ENCODE measurements at places on chromosomes 12 and 14.

DNA sequence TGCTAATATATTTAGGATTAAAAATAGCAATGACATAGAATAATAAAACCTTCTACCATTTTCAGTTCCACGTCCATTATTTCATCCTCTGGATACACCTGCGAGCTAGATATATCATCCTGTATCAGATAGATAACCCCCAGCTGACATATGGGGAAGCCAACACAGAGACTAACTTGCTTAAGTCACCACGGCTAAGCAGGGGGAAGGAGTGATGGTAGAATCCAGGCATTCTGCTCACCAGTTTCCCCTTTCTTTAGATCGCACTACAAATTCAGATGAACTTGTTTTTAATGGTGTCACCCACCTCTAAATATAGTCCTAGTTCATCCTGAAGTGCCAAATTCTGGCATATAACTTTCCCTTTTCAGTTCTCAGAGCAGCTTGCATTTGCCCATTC, 110.1 kb downstream of the TXNDC16 start:
- no peak for DNase-seq

DNA sequence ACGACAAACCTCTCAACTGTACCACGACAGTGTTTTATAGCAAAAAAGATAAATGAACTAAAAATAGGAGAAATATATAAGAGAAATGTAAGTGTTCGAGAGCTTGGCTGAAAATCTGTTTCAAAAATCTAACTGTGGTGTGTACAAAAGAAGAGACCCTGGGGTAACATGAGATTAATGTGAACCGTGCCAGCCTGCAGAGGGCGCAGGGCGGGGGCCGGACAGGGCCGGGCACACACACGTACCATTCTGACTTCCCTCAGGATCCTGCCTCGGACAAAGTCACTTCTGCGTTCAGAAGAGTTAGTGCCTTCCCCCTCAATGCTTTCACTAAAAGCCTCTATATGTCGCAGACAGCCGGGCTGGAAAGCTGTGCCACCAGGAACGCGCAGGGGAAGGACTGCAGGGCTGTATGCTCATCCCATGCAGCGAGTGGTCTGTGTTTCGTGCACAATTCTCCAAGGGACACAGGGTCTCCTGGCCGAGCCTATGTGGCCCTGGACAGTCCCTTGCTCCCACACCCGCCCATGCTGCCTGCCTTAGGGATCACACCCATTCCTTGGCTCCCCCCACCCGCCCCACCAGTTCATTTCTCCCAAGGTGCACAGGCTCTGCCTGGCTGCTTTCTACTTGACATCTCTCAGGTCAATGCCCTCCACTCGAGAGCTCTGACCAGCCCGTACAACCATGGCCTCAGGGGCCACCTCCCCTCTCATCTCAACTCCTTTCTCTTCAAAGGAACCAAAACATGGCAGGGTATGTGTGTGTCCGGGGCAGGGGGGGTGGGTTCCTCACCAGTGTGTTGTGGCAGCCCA, 8.5 kb downstream of the CDCA4 start:
- DNase-seq: no peak

DNA sequence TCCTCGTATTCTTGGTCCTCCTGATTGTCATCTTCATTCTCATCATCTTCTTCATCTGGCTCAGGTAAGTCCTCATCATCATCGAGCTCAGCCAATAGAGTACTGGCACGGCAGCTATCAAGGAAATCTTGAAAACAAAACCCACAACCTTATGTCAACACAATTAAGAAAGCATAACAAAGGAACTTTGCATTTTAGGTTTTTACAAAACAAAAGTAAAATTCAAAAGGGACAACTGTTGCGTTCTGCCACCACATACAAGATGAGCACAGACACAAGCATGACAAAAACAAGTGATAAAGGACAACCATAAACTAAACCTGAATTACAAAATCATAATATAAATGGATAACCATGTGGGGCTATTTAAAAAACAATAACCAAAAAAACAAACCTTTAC, 84.7 kb downstream of the HECTD1 start:
- DNase-seq: no peak

DNA sequence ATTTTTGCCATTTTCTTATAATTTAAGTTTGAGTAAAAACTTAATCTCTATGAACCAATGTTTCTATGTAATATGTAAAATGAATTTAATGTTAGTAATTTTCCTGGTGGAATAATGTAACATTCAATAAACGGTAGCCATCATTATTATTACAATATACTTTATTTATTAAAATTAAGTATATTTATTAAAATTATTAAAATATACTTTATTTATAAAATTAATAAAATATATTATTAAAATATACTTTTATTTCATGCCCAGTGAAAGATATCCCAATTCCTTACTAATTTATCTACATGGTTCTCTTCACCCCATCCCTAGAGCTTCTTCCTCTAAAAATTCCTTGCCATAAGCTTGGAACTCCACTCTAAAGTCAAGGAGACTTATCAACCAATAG, 2.5 kb downstream of the CAPS2 start:
- no peak for DNase-seq

GRCh38 chr12:116346741-116347140, 69.2 kb upstream of the MED13L start:
- no peak for DNase-seq

DNA sequence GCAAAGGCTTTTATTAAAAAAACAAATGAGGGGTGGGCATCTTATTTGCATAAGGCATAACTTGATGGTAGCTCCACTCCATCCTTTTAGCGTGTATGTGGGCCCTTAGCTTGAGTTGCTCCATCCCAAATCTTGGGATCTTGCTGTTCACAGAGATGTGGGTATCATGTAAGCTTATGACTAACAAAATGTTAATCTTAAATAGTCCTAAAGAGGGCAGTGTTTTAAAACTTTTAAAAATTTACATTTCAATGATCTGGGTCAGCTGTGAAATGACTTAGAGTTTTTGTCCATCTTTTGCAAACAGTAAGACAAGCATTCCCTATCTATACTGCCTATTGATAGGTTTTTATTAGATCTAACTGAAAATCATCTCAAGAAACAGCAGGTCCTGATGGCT, 86.0 kb downstream of the SLCO1A2 start:
- DNase-seq: no peak

DNA sequence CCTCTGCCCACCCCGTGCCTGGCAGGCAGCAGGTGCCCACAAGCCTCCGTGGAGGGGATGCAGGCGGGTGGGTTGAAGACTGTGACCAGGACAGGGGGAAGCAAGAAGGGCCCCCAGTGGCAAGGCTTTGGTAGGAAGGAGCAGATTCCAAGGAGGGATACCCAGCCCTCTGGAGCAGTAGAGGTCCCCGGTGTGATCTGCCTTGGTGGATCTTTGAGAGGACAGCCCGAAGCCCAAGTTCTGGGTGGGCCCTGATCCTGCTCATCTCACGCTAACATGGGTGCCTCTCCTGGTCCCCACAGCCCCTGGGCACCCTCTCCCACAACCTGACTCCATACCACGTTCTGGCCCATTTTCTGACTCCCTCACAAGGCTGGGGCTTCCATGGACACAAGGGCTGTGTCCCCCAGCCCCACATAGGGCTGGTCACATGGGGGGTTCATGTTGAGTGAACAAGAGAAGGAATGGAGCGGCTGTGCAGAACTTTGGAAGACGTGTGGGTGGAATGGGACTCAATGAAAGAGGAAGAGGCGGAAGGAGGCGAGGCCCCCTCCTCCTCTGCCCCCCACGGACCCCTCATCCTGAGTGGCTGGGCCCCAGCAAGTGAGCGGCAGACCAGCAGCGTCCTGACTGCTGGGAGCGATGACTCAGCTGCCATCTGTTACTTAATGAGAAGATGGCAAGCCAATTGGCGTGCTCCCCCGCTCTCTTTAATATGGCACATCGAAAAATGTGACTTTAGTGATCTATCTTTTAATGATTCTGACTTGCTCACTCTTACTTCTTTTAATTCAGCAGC, 77.0 kb upstream of the BCL11B start:
- DNase-seq: no peak

- no peak for DNase-seq
These were observed 6.3 kb downstream of the TMEM179 start for GRCh38 chr14:104598039-104598909.

- DNase-seq: no peak
These were observed 68.1 kb upstream of the PLEKHG7 start for GRCh38 chr12:92634730-92635129.

DNA sequence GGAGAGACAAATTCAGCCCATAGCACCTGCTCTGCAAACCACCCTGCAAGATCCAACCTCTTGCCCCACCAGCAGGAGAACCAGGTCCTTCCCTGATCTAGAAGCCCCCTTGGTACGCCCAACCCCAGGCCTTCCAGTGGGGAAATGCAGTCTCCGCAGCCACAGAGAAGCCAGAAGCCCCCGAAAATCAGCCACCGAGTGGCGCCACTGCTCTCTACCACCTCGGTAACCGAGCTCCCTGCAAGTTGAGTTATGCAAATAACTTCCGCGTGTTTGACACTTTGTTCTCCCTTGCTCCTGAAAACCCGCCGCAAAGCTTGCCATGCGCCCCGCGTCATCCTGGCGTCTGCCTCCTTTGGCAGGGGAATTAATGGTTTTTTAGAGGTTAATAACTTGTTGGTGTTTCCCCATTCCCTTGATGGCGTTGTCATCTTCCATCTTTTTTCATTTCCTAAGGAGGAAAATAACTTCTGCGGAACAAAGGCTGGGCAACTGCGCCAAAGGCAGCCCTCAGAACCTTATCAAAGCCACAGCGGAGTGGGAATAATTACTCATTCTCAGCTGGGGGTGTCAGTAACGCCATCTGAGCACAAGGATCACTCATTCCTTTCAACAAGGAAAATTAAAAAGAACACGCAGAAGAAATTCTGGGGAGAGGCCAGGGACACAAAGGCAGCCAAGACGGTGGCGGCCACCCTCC, 60.4 kb downstream of the FZD10 start:
- DNase-seq: no peak

DNA sequence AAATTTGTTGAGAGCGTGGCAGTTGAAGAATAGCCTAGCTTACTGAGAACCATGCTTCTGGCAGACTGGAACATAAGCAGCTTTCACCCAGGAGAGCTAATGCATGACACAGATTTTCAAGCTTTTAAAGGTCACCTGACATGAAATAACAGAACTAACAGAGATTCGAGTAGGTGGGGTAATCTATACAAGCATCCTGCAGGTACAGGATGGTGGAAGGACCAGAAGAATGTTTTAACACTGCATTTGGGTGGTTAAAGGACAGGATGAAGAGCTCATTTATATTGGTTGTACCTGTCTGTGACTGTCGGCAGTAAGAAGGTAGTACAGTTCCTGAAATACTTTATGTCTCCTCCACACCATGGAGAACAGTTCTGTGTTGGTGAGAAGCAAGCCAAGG, 8.9 kb downstream of the PELI2 start:
- no peak for DNase-seq

DNA sequence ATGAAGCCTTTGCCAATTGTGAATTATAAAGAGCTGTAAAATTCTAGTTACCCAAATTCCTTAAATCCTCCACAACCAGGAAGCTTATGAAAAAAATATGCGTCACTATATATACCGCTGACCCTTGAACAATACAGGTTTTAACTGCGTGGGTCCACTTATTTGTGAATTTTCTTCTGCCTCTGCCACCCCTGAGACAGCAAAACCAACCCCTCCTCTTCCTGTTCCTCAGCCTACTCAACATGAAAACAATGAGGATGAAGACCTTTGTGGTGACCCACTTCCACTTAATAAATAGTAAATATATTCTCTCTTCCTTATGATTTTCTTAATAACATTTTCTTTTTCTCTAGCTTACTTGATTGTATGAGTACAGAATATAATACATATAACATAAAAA, 42.2 kb downstream of the CMKLR1 start:
- no peak for DNase-seq

GRCh38 chr12:9687228-9687627, 17.7 kb downstream of the CLEC2D start:
- DNase-seq: no peak

DNA sequence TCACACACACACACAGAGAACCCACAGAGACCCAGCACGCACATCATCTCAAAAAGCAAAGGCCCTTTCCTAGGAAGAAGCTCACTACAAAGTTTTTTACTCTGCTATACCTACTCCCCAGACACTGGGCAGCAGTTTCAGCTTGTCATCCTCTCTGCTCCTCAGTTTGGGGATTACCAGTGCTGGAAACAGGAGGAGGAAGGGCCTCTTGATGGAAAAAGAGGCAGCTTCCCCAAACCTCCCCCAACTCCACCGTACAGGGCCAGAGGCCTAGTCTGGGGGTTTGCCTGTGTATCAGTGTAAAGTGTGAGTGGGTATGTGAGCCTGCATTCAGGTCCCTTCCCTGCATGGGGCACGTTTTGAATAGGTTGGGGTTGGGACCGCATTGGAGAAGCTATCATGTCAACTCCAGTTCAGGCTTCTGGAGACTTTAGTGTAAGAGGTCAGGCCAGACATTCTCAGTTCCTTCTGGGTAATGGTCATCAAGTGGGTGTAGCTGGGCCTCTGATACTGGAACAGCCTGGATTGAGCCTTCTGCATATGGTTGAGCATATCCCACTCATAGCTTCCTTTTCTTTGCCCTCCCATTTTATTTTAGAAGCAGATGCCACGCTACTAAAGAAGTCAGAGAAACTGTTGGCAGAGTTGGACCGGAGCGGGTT, 1.2 kb downstream of the REM2 start:
- no peak for DNase-seq

DNA sequence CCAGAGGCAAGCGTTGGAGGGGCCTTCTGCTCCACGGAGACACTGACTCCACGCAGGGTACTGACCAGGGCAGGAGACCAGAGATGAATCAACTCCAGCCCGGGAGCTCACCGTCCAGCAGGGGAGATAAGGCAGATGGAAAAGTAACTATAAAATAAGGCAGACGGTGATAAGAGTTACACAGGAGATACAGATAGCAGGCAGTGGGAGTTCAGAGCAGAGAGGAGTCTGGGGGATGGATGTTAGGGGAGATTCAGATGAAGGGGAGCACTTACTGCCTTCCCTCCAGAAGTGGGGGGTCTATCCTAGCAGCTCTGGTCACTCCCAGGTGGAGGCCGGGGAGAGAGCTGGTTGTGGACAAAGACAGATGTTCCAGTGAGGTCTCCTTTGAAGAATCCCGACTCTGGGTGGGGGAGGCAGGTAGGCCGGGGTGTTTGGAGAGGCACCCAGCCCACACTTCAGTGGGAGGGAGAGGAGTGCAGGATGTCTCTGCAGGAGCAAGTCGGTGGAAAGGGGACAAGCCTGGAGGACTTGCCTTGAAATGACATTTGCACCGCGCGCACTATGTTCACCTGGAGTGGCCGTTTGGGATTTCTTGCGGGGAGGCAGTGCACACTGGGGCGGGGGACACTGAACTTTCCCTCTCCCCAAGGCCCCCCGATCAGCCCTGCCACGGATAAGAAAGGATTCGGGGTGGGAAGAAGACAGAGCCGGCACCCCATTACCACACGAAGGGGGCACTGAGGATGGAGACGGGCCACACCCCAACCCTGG, 1.2 kb downstream of the PITPNM2 start:
- DNase-seq: no peak

All from activated CD4-positive, alpha-beta T cell treated with anti-CD3 and anti-CD28 coated beads, Interleukin-2, amount 50 U/mL, for 4 hours (primary cell).